ENCODE measurements at places on chromosomes 3 and 15.

GRCh38 chr3:129399895-129400357 is 28.5 kb downstream of the EFCAB12 start:
- DNase-seq: no peak

DNA sequence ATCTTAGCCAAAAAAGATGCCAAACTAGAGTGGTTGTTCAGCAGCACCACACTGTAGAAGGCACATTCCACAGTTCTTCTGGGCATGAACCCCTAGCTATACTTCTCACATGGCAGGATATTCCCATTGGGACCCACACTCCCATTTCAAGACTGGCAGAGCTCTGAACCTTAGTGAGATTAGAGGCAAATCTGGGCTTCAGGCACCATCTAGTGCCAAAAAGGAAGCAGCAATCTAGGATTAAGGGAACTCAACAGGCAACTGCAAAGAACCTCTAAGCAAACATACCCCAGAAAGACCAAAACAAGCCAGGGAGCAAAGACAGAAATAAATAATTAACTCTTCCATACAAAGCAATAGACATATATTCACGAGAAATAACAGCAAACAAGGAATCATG is 66.2 kb downstream of the TAFA4 start:
- no peak for DNase-seq

GRCh38 chr3:155382396-155383042 is 89.0 kb upstream of the STRIT1 start:
- peak; percentile 67 for DNase-seq

DNA sequence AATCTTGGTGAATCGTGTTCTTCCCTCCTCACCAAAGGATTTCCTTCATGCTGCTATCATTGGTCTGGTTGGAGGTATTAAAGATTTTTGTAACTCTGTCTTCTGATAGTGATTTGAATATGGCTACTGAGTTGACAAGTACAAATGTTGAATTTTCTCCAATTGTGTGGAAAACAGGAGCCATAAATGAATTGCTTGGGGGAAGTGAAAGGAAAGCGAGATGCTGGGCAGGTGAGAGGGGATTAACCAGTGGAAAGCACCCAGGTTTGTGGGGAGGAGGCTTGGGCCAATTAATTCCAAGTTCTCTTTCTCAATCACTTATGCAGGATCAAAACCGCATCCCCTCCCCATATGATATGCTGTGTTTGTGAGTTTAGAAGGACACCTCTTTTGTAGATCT is 372.5 kb downstream of the IL20RB start:
- no peak for DNase-seq

DNA sequence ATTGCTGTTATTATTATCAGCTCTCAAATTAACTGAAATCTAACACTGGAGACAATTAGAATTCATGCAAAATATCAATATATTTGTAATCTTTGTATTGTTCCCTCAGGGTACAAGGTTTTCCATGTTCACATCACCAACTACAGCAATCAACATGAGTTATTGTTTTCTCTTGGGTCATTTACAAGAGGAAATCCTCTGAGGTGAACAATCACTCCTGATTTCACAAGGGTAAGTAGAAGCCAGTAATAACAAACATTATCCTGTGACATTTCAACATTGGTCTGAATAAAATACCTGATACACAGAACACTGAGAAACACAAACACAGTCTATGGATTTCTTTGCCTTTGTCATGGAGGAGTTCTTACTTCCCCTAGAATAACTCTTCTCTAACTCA is 174.0 kb downstream of the SUCNR1 start:
- no peak for DNase-seq

DNA sequence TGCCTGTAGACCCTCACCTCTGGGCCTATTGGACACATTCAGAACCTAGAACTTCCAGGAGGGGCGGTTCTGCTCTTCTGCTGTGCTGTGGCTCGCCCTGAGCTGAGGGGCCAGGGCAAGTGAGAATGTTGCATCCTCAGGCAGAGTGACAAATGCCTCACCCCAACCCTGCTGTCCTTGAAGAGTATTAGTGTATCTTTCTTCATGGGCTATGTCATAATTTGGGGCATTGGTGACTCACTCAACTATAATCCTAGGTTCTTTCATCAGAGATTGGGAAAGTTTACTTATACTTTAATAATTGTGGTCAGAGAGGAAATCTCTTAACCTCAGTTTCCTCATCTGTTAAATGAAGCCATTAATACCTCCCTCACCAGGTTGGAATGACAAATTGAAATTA is 143.8 kb downstream of the SV2B start:
- no peak for DNase-seq

All from COLO829 (cell line).